ENCODE measurements at places on chromosomes 5 and 9.

GRCh38 chr5:149838881-149839739 lies 105.5 kb downstream of the PDE6A start:
- no peak for DNase-seq

- DNase-seq, result peak; percentile 31
These were observed 250.9 kb upstream of the ZNF608 start for GRCh38 chr5:124997186-124997893.

DNA sequence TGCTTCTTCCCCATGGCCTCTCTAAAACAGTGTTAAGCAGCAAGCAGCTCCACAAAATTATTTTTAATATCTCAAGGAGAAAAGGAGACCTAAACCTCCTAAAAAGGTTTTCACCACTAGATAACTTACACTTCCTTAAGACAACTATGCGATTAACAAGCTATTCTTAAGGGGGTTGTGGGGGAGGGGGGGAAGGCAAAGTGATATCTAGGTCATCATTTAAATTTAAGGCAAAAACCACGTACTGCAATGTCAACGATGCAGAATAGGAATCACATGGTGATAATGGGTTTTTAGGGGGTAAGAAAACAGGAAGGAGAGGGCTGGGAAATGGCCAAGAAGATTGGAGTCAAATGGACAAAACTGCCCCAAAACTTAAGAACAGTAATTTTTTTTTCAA lies 32.6 kb downstream of the CSNK1A1 start:
- no peak for DNase-seq

DNA sequence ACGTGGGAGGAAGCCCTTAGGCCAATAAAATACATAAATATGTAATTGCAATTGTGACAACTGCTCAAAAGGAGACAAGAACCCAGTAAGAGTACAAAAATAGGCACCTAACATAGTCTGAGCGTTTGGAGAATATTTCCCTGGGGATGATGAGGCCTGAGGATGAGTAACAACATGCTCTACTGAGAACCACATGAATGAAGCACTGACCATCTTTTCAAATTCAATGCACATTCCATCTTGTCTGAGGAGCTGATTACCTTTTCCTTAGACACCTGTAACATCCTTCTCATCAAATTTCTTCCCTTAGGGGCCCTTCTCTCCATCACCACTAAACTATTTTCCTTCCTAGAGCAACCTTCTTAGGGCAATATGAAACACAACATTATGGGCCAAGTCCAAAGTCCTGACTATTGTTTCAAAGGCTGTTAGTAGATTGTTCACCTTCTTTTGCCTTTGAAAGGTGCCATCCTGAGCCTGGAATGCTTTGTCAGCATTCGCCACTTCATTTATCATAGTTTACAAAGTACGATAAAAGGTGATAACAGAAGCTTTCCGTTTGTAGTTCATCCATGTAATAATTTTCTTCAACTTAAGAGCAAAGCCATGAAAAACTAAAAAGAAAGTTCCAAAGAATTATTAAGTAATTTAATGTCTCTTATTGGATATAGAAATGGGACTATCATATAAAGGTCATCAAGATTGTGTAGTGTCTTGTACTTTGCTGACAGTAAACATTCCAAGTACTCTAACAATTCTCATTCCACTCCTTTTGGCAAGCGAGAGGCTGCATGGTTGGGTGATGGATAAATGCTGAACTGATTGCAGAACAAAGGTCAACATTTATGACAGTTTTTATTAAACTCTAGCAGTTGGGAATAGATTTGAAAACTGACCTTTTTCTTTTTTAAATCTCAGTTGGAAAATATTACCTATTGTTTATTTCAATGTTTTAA lies 471.3 kb downstream of the PDE4D start:
- no peak for DNase-seq

DNA sequence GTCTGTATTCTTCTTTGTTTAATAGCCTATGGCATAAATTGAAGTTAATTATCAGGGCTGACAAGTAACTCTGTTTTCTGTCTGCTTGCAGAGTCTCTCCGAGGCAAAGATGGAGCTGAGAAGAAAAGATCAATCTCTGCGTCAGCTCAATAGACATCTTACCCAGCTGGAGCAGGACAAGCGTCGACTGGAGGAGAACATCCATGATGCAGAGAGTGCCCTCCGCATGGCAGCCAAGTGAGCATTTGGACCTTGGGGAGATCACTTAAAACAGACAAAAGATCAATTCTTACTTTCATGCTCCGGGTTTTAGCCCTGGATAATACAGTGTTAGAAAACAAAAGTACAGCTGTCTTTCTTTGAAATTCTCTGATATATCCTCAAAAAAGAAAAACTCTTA lies 293.8 kb downstream of the CCDC171 start:
- peak; percentile 70 for DNase-seq

DNA sequence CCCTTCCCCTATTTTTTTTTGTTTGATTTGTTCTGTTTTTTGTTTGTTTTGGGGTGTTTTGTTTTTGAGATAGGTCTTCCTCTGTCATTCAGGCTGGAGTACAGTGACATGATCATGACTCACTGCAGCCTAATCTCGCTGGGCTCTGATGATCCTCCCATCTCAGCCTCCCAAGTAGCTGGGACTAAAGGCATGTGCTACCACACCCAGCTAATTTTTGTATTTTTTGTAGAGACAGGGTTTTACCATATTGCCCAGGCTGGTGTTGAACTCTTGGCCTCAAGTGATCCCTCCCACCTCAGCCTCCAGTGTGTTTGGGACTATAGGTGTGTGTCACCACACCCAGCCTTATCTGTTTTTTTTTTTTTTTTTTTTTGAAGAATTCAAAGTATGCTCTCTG lies 605.4 kb downstream of the DNAH5 start:
- no peak for DNase-seq

GRCh38 chr9:79572032-79572607 lies 355 bp downstream of the TLE4 start:
- DNase-seq, result no peak

GRCh38 chr9:124551472-124552272 lies 44.5 kb upstream of the NR5A1 start:
- peak; percentile 85 for DNase-seq

DNA sequence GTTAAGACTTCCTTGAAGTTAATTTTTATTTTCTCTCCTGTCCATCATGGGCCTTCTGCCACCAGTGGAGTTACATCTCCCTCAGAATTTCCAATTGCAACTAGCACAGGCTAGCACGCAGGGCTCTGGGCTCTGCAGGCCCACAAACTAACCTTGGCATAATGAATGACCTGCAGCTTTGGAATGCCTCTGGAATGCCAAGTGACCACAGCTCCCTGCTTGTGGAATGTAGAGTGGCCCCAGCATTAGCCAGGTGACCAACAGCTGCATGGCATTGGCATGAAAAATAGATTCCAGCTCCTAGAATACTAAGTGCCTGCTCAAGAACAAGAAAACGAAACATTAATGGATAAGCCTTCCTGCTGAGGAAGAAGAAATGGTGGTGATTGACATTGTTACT lies 726.1 kb downstream of the BRINP1 start:
- DNase-seq, result peak; percentile 7

GRCh38 chr5:963310-963672 lies 45.3 kb upstream of the NKD2 start:
- DNase-seq, result peak; percentile 6

GRCh38 chr5:150764530-150764929 lies 5.7 kb upstream of the DCTN4 start:
- no peak for DNase-seq

- DNase-seq, result no peak
These were observed 127.2 kb downstream of the KDM4C start for GRCh38 chr9:6884990-6885389.

- no peak for DNase-seq
These were observed 184.5 kb upstream of the PAPPA start for GRCh38 chr9:115969096-115969495.

GRCh38 chr9:112262577-112262976 lies 70.8 kb downstream of the PTBP3 start:
- no peak for DNase-seq

DNA sequence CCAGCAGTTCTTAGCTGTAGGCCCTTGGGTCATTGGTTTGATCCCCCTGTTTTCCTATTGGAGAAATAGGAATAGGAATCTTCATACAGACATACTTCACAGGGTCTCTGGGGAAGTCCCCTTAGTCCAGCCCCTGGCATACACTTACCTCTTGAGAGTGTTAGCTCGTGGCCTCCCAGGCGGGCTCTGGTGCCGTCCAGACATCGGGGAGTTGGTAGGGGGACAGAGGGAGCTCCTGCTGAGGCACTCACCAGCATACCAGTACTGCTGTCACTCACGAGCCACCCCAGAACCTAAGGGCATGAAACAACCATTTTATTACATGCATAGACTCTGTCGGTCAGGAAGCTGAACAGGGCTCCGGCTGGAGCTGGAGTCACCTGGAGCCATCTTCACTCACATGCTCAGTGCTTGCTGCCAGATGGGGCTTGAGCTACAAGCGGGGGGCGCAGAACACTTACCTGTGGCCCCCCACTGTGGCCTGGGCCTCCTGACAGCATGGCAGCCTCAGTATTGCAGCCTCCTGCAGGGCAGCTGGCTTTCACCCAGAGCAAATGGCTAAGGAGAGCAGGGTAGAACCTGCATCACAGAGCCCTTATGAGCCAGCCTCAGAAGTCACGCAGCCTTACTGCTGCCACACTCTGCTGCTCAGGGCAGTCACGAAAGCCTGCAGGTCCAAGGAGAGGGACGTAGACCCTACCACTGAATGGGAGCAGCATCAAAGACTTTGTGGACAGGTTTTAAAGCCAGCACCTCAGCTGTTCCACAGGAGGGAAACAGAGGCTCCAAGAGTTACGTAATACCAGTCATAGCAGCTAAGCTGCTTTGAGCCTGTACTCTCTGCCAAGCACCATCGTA lies 58.3 kb upstream of the ANGPTL2 start:
- DNase-seq, result no peak

GRCh38 chr5:73957397-73958001 lies 331.5 kb downstream of the ARHGEF28 start:
- no peak for DNase-seq

- DNase-seq, result no peak
These were observed 233.0 kb downstream of the CD180 start for GRCh38 chr5:66963559-66963971.

All from eye (tissue), 1 donor.